NCI-H524 (cell line): ENCODE measurements at places on chromosomes 2 and 18.

GRCh38 chr2:5042666-5043440, 649.3 kb upstream of the SOX11 start:
- DNase-seq, result no peak

- no peak for DNase-seq
These were observed 972 bp downstream of the IL1R1 start for GRCh38 chr2:102143450-102143985.

DNA sequence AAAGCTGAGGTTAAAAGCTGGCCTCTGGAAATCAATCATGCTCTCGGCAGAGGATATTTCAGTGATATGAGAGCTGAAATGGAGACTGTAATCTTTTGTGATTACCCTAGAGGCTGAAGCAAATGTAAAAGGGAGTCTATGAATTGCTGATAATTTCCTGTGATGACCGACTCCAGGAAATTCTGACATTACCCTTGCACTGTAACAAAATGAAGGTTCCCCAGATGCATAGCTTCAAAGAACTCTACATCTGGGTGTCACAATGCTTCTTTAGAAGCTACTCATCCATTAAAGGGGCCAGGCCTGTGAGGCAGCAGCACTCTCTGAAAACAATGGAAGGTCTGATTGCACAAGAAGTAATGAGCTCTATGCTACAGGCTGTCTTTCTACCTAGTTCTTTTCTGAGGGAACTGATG, 268.2 kb upstream of the SESTD1 start:
- DNase-seq, result no peak

- DNase-seq, result no peak
These were observed 74.2 kb upstream of the KLF7 start for GRCh38 chr2:207239754-207240494.

DNA sequence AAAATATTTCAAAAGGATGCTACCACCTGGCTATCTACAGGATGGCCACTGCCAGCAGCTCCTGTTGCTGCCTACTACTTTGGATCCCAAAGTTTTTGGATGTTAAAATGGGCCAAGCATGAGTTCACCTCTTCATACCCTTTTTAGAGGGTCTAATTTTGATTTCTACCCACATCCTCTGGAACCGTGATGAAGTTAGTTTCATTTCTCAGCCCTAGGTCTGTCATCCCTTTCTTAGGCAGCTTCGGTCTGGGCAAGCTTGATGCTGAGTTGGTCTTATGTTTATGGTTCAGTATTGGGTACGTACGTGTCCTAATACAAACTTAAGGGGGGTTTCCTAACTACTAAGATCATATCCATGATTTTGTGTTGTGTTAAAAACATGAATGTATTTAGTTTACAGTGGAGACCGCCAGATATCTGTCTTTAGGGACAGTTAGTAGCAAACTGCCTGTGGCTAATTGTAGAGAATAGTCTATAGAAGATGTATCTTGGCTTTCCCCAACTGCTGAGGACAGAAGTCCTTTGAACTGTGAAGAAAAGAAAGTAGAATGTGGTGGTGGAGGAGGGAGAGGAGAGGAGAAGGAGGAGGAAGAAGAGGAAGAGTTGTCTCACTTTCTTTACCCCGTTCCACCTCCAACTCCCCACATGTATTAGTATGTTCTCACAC, 184.9 kb downstream of the UBE2E3 start:
- no peak for DNase-seq

- no peak for DNase-seq
These were observed 364.9 kb downstream of the SS18 start for GRCh38 chr18:25725501-25725900.

DNA sequence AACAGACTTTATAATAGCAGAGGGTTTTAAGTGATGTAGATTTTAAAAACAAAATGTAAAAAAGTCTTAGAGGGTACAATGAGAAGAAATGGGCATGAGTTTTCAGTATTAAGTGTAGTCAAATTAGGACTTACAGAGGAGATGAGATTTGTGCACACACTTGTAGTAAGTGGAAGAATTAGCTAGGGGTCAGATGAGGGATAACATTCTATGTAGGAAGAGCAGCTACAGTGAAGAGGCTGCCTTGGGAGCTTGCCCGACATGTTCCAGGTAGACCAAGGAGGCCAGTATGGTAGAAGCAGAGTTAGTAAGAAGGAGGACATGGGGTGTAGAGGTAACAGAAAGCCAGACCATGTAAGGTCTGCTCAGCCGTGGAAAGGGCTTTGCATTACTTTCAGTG, 189.2 kb upstream of the DSEL start:
- peak; percentile 31 for DNase-seq

DNA sequence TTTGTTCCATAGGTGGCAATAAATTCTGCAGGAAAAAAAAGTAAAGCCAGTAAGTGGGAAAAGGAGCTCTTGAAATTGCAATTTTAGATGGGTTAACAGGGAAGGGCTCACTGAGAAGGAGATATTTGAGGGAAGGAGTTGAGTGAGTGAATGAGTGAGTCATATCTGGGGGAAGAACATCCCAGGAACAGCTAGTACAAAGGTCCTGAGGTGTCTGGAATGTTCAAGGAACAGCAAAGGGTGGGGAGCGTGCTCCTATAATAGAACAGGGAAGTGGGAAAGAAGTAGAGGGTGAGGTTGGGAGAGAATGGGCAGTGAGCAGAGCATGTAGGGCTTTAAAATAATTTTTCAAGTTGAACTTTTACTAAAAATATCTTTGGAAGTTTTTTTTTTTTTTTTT, 68.0 kb upstream of the PSME4 start:
- DNase-seq, result no peak

- DNase-seq, result no peak
These were observed 74.7 kb downstream of the PSMG2 start for GRCh38 chr18:12777500-12777944.

GRCh38 chr18:55641486-55641885, 53.5 kb upstream of the TCF4 start:
- DNase-seq, result no peak

DNA sequence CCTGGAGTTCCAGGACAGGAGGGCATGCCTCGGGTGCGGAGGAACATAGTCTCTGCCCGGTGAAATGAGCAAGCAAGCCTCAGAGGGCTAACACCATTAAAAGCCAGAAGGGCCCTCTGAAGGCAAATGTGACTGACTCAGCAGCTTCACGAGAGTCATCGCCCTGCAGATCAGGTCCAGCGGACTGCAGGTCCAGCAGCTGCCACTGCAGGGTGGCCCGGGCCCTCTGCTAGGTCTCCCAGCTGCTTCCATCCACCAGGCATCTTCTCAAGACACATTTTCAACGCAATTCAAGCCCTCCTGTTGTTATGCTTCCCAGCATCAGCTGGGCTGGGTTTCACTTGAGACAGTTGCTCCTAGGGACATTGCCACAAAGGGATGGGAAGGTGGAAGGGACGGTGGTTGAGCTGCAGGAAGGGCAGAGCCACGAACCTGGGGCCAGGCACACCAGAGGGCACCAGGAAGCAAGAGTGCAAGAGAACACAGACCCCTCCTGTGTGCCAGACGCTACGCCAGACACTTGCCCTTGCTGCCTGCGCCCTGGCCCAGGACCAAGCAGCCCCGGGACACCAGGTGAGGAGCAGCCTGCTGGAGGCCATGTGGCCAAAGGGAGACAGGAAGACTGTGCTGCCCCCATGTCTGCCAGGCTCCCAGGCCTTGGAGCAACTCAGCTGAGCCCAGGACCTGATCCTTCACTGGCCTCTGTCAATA, 173.0 kb downstream of the HDAC4 start:
- peak; percentile 3 for DNase-seq
